ENCODE measurements at places on chromosomes 7 and 10.

DNA sequence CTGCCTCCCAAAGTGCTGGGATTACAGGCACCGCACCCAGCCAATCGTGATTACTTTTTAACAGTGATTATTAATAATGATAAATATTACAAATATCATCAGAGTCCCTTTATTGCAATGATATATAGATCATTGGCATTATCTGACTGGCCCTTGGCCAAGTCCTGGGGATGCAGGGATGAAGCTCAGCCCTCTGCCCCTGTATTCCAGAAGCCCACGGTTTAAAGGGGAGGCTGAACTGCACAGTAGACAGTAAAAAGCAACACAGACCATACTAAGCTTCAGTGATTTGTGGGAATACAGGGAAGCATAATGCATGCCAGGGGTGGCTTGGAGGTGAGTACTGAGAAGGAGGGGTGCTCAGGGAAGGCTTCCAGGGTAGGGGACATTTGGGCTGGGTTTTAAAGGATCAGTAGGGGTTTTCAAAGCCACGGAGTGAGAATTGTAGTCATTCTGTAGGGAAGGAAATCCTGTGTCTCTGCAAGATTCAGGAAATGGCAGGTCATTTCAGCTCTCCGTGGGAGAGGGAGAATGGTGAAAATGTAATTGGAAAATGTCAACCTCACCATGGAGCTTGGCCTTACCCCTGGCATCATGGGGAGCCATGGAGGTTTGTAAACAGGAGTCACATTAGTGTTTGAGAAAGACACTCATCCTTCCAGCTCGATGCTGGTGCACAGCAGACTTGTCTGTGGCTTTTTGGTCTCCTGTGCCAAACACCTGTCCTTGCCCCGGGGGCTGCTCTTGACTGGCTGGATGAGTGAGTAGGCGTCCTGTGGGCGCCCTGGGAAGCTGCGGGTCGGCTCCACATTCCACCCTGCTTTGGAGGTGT is 8.8 kb downstream of the ADAMTS14 start:
- no peak for DNase-seq

DNA sequence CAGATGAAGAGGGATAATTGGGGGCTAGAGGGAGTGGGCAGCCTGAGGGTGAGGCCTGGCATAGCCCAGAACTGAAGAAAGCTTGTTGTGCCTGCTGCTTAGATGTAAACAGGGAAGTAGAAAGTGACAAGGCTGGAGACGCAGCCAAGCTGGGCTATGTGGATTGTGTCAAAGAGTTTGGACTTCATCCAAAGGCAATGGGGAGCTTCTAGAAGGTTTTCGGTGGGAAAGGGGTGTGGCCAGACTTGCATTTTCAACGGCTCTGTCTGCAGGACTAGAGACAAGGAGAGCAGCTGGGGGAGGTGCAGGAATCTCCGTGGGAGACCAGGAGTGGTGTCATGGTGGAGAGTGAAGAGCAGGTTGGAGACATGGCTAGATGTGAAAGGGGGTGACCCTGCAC is 48.8 kb downstream of the GOLGA7B start:
- no peak for DNase-seq

DNA sequence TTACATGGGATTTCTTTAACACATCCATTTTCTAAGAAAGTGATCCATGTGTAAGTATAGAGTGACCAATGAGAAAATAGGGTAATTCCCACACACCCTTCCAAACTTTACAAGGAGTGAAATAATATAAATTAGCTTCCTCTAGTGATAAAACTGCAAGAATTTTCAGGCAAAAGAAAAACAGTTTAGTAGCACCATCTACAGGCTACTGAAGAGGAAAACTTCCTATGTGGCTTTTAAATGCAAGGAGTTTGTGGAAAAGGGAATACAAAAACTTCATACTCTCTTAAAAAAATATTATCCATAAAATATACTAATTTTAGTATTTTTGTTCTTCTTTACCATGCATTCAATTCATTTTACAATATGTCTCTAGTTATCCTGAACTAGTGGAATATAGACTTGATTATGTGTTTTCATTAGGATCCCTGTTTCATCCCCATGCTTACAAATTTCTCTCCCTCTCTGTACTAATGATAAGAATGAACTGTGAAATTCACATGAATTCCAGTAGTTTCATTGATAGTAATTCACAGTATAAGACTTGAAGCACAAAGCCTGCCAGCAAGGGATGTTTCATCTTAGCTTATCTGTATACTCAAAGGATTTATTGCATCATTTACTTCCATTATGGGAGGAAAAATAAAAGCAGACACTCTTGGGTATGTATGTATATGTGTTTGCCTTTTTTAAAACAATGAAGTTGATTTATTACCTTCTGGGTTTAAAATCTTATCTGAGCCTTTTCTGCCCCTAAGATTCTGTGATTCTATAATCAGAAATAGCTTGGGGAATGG is 442.9 kb downstream of the AUTS2 start:
- no peak for DNase-seq

GRCh38 chr7:96182424-96183158 is 139.3 kb downstream of the SLC25A13 start:
- DNase-seq: no peak

- DNase-seq: no peak
Measured at GRCh38 chr10:69075431-69075830, 12.5 kb upstream of the SRGN start.

GRCh38 chr10:52688899-52689298 is 83.7 kb downstream of the MBL2 start:
- no peak for DNase-seq

DNA sequence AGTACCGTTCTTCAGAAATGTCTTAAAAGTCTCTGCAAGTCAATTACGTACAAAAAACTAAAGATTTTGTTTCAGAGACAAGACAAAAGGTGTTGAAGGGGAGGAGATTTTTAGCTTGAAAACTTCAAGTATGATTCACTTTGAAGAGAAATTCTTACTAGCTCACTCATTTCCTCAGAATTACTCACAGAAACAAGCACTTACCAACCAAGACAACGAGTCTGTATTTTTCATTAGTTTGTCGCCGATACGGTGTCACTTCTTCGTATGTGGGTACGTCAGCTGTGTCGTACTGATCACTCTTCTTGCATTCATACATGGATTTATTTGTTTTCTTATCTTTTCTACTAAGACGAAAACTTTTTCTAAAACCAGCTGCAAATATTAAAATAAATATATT is 90.6 kb upstream of the ODAD2 start:
- DNase-seq: no peak

DNA sequence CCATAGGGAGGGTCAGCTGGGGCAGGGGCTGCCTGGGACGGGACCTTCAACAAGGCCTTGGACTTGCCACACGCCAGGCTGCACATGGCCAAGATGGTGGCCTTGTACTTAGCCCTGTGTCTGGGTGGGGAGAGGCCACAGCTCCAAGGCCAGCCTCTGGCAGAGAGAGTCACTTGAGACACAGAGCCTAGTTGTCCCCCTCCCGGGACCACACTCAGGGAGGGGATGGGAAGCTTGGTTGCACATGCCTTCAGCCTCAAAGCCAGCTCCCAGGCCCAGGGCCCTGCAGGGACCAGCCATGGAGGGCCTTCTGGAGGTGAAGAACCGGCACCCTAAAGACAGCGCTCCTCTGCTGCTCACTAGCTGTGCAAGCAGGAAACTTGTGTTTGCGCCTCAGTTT is 16.7 kb downstream of the MMRN2 start:
- DNase-seq: no peak

DNA sequence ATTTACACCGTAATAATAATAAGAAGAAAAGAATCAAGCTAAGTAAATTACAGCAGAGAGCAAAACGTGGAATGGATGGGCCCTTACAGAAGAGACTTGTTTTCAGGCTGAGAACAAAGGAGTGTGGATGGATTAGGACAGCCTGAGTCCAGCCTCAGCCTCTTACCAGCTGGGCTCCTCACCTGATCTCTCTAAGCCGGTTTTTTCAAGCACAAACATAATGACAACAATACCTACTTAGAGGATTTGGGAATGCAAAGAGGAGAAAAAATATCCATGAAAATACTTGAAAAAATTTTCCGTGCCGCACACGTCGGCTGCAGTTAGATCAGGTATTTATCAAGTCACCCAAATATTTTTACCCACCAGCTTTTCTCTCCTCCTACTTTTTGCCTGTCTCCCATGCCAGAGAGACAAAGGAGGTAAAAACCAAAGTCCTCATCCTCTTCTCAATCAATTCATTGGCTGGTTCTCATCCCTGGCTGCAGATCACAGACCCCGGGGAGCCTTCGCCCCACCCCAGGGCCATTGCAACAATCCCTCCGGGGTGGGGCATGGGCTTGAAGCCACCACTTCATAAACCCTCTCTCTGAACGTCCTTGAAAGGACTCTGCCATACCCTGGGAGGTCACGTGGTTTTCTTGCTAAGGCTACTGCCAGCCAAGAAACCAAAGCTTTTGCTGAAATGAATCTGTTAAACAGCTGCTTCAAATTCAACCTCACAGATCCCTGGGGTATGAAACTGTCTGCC is 29.7 kb upstream of the GTF2I start:
- DNase-seq: no peak

DNA sequence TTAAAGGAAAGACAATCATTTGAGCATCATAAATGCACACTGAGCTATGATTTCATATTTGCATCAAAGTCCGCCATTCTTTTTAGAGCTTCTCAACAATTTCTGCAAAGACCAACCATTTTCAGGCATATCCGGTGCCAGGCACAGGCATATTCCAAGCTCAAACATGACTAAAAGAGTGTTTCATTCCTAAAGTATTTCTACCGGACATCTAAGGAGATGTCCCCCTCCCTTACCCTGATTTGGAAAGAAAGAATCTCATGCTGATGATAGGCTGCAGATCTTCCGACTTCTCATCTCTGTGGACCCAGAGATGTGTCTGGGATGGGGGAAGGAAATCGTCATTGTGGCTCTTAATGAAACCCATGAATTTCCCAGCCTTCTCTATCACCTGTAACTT is 600.5 kb upstream of the MGMT start:
- DNase-seq: no peak

DNA sequence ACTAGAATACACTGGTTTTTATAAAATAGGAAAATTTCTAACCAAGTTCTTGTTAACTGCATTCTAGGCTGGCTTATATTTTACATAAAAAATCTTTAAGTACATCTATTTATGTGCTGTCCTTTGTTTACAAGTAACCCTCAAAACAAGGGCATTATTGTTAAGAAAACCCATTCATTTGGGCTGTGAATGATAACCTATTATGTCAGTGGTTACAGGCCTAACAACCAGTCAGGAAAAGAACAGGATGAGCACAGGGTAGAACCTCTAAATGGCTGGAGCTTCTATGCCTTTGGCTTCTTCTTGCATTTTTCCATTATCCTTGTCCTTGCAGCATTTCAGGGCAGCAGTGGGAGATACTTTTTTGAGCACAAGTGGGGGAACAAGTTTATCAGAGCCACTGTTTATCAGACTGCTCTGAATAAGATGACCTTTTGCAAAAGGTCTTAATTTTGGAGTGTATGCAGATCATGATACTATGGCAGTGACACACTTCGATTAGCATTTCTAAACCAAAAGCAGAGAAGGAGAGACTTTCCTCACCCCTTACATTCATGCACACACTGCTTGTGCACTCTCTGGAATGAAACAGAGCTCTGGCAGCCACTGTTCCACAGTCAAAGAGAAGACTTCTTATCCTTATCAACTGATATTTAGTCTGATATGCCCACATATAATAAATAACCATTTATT is 10.9 kb downstream of the GPR37 start:
- DNase-seq: no peak

DNA sequence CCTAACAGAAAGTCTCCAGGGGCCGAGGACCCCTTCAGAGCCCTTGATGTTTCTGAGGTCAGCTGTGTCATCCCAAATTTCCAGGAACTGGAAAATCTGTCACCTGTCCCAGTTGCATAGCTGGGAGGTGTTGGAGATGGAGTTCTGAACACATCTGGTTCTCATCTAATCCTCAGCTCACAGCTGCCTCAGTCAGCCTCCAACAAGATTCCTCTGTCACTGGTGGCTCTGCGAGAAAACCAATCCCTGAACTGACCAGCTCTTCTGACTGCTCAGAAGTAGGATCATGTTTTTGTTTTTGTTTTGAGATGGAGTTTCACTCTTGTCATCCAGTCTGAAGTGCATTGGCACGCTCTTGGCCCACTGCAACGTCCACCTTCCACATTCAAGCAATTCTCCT is 37.6 kb upstream of the MYL10 start:
- no peak for DNase-seq

- no peak for DNase-seq
Measured at GRCh38 chr7:55534262-55534915, 37.9 kb downstream of the VOPP1 start.

GRCh38 chr7:100655908-100656674 is at the start of gene ACTL6B:
Gene ACTL6B, minus strand, starts transcription at chr7:100656448. Its CDS starts 94 bp downstream, at chr7:100656354.
- DNase-seq: peak; percentile 100

DNA sequence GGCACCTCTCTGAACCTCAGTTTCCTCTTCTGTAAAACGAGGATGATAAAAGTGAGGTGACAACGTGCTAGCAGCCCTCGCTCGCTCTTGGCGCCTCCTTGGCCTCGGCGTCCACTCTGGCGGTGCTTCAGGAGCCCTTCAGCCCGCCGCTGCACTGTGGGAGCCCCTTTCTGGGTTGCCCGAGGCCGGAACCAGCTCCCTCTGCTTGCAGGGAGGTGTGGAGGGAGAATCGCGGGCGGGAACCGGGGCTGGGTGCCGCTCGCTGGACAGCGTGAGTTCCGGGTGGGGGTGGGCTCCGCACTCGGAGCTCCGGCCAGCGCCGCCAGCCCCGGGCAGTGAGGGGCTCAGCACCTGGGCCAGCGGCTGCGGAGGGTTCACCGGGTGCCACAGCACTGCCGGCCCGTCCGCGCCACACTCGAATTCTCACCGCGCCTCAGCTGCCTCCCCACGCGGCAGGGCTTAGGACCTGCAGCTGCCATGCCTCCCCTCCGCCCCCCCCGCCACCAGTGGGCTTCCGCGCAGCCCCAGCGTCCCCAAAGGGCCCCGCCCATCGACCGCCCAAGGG is 24.3 kb upstream of the ACSL5 start:
- no peak for DNase-seq

DNA sequence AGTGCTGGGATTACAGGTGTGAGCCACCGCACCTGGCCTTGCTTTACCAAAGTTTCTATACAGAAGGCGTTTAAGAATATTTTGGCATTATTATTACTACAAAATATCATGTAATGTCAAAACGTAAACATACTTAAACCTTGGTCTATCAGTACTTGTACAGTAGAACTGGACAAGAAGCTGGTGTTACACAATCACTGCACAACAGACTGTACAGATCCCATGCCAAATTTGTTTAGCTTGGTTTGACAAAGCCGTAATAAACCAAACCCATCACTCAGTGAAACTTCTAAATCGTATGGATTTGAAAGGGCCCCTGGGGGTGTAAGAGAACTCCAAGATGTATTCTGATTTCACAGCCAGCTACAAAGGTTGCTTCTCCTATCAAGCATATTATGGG is 51.8 kb upstream of the RHEB start:
- DNase-seq: no peak

- DNase-seq: no peak
Measured at GRCh38 chr10:23499372-23500132, 60.7 kb downstream of the OTUD1 start.
